Psoas muscle (tissue), 8 donors: ENCODE measurements at places on chromosomes 7 and 10. TPM values are rescaled to one million over a fixed set of nuclear protein-coding genes. Genes with fewer than 3 reads are reported as not detected.

DNA sequence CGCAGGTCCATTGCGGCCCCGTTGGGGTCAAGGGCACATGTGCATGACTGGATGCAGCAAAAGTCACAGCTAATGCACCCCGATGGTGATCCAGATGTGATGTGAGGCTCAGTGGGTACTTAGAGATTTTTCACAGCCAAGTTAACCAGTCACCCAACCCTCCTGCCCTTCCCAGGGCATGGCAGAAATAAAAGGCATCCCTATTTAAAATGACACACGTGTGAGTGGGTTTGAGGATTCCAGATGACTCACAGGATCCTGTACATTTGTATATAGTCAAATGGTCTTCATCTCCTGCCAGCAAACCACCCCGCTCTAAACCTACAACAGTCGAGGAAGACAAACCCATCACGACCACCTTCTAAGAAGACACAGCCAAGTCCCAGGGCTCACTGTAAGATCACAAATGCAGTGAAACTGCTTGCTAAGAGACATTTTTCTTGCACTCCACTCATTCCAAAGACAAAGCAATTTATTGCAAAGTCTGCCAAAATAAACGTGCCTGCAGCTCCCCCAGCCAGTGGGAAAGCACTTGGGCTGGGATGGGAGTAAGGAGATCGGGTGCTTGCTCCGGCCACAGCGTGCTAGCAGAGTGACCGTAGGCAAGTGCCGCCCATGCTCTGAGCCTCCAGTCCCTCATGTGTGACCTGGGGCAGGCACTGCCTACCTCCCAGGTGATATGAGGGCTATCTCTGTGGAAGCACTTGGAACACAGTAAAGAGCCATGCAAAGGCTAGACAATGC lies 86.6 kb upstream of the MACROH2A2 start:
- no peaks in the 10 kb centered on the region for H3K36me3 ChIP-seq
- H3K4me1 ChIP-seq = no peaks in the 10 kb centered on the region
- DNase-seq = no peak
- no peak overlapping the region for H3K27ac ChIP-seq
- no peaks in the 10 kb centered on the region for H3K27me3 ChIP-seq
- no peak overlapping the region for H3K4me3 ChIP-seq

DNA sequence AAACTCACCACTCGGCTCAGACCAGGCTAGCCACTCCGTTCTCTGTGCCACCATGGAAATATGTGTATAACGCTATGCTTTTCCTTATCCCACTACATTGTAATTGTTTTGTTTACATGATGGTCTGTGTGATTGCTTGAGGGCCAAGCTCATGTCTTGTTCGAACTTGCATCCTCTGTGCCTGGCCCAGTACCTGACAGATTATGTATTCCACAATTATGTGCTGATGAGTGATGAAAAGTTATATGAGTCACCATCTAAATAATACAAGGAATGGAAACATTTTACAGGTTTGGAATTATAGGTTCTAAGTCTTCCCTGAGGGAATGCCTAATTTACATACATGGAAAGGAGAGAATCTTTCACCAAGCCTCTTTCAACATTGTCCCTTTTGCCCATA lies 137.4 kb downstream of the C7orf25 start:
- H3K36me3 ChIP-seq = no peaks in the 10 kb centered on the region
- no peaks in the 10 kb centered on the region for H3K4me1 ChIP-seq
- no peaks in the 10 kb centered on the region for H3K27me3 ChIP-seq
- DNase-seq = no peak
- no peak overlapping the region for H3K27ac ChIP-seq

The HOXA10 gene
- 19.2 TPM for total RNA-seq

The TEX36 gene
- total RNA-seq = not detected

DNA sequence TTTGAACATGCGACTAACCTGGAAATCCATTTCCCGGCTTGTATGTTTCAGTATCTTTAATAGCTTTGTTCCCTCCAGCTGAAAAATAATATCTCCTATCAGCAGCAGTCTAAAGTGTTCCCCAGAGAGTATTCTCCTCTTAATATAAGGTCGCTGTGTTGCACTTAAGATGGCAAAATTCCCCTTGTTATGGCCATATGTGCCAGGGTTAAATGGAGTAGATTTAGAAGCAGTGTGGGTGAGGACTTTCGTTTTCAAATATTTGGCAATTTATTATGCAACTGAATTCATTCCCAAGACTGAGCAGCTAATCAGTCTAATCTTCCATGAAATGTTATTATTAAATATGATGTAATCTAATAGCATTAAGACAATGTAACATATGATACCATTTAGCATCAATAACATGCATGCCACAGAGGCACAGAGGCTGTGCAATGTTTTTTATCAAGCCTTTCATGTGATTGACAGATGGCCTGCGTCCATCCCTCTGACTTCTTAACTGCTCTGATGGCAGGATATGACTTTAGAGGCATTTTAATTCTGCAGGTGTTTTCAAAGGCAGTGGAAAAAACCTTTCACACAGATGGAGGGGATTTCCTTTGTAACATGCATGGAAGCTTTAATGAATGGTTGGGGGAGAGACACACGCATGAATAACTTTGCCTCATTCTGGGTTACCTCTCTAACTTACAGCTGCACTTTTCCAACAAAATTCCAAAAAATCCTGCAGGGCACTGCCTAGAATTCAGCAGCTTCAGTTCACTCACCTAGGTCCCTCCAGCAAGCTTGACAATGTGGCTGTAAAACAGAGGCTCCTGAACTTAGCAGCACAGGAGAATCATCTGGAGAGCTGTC lies 55.1 kb upstream of the ZPBP start:
- H3K36me3 ChIP-seq = no peaks in the 10 kb centered on the region
- DNase-seq = no peak
- H3K27ac ChIP-seq = no peak overlapping the region
- H3K27me3 ChIP-seq = no peaks in the 10 kb centered on the region
